Activated naive CD4-positive, alpha-beta T cell treated with anti-CD3 and anti-CD28 coated beads for 36 hours (primary cell): ENCODE measurements at places on chromosomes 2 and 18.

DNA sequence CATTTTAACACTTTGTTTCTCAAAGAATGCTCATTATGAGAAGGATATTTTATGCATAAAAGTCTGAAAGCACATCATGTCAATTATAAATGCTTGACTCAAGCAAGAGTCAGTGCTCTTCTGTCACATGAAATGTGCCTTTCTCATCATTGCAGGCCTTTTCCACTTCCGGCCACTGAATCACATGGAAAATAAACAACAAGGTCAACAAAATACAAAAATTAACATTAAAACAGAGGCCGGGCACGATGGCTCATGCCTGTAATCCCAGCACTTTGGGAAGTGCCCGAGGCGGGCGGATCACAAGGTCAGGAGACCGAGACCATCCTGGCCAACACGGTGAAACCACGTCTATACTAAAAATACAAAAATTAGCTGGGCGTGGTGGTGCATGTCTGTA lies 480.6 kb downstream of the SPAG16 start:
- no peak for DNase-seq

DNA sequence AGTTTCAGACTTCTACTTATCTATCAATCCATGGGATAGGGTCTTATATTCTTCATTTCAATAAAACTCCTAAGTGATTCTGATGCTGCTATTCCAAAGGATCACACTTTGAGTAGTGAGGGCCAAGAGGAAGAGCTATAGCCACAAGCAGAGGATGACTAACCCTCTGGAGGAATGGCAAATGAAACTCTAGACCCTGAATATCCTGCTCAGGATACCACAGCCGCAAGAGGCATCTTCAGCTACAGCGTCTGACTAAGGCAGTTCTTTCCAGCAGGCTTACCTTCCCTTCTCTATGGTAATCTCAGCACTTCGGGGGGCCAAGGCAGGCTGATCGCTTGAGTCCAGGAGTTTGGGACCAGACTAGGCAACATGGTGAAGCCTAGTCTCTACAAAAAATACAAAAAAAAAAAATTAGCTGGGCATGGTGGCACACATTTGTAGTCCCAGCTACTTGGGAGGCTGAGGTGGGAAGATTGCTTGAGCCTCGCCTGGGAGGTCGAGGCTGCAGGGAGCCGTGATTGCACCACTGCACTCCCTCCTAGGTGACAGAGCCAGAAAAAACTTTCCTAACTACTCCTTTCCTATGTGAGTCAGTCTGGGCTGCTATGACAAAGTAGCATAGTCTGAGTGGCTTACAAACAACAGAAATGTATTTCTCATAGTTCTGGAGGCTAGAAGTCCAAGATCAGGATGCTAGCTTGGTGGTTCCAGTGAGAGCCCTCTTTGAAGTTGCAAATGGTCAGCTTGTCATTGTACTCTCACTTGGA lies 371.9 kb downstream of the IRS1 start:
- DNase-seq: no peak

DNA sequence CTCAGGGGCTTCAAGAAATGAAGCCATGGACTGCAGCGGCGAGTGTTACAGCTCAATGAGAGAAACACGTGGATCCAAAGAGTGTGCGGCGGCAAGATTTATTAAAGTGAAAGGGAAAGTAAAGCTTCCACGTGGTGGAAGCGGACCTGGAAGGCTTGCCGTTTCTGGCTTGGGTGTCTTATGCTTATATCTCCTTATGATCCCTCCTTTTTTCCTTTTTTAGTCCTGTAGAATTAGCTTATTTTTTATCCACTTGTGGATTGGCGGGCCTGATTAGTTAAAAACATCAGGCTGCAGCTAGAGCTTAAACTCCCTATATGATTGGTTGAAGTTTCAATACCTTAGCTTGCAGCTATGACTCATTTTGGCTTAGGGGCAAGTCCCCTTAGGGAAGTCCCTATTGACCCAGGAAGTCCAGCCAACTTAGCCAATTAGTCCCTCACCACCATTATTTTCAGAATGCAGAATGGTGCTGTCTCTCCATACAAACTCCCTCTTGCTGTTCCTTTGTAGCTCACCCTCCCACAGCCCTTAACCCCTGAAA lies 11.6 kb upstream of the HNMT start:
- no peak for DNase-seq

- peak; percentile 29 for DNase-seq
These were observed 118.0 kb upstream of the MSTN start for GRCh38 chr2:190180313-190181122.

GRCh38 chr2:234405462-234405861 lies 91.4 kb downstream of the ARL4C start:
- DNase-seq: no peak

GRCh38 chr2:217049956-217050355 lies 190.1 kb upstream of the TNP1 start:
- DNase-seq: no peak

GRCh38 chr2:214294426-214294825 lies 116.4 kb upstream of the VWC2L start:
- no peak for DNase-seq

GRCh38 chr18:12946549-12947284 lies 1.1 kb upstream of the SEH1L start:
- peak; percentile 35 for DNase-seq

- DNase-seq: no peak
These were observed 66.8 kb upstream of the ATG16L1 start for GRCh38 chr2:233184669-233185068.

DNA sequence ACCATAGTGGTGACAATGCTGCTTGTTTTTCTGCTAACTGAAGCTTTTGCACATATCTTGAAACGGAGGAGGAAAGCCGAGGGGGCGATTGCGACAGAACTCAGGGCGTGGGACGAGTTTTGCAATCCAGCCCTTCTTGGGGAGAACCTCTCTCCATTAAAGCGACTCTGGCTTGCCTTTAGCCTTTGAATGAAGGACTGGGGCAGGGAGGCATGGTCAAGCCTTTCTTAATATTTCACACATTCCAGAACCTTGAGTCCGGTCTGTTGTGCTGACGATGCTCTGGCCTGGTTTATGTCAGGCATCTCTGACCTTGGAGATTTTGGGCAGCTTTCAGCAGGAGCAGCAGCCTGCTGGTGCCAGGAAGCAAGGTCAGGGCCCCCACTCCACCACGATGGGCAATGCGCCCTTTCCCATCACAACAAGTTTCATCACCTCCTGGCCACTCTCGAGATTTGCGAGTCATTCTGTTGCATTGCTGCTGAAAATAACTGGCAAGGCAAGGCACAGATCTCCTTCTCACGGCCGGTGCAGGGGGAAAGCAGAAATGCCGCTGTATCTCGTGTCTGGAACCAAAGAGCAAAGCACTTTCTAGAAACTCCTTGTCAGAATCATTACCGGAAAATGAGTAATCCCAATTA lies 10.8 kb downstream of the EMILIN2 start:
- no peak for DNase-seq

GRCh38 chr2:238771218-238771617 lies 76.7 kb upstream of the TWIST2 start:
- DNase-seq: no peak

DNA sequence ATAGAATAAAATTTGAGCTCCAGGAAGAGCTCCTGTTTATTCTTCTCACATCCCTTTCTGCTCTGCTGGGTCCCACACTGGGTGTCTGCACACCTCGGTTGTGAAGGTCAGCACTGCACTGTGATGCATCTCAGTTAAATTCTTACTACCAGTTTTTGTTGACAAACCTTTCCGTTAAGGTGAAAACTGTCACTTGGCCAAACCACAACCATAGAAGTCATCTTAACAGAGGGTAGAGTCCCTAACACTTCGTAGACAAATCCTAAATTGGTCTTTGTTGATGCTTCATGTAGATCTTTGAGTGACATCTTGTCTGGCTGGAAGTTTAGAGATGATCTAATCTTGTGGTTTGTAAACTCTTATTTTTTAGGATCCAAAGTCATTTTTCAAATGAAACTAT lies 167.4 kb upstream of the MAP3K20 start:
- no peak for DNase-seq

DNA sequence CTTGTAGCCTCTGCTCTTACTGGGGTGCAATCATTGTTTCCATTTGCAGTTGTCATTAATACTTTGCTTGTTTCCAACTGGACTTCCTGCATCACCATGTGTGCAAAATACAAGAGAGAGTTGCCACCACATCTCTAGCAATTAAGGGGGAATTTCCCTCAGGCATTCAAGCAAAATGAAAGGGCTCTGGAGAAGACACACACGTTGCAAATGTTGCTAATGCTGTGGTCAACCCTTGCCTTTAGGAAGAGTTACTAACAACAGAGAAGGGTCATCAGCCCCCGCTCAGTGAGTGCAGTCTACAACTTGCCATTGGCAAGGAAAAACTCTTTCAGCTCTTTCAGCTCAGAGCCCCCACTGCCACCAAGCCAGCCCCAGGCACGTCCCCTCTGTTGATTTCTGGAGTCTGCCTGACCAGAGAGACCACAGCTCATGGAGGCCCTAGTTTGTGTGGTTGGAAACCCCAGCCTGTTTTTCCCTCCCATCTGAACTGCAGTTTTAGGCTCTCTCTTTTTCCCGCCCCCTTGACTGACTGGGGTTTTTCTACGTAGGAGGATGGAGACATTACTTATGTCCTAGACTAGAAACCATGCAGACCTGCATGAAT lies 25.9 kb upstream of the GPR45 start:
- DNase-seq: no peak

GRCh38 chr2:241126771-241127202 lies 22.5 kb downstream of the PASK start:
- no peak for DNase-seq

GRCh38 chr2:73414696-73415095 lies 29.1 kb downstream of the ALMS1 start:
- DNase-seq: no peak

DNA sequence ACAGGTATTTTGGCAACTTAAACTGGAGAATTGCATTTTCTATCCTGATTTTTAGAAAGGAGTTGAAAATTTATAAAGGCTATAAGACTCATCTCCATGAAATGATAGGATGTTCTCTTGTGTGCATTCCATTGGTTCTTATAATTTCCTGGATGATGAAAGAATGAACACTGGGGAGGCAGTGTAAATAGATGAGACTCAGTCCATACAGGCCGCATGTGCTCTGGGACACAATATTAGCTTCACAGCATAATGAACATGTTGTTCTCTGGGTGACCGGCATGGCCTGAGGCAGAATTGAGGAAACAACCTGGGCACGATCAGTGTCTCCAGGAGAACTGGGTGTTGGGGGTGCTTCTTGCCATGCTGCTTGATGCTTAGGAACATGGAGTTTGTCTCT lies 38.8 kb downstream of the AOX1 start:
- no peak for DNase-seq

GRCh38 chr2:159010963-159011362 lies 42.5 kb downstream of the TANC1 start:
- no peak for DNase-seq

DNA sequence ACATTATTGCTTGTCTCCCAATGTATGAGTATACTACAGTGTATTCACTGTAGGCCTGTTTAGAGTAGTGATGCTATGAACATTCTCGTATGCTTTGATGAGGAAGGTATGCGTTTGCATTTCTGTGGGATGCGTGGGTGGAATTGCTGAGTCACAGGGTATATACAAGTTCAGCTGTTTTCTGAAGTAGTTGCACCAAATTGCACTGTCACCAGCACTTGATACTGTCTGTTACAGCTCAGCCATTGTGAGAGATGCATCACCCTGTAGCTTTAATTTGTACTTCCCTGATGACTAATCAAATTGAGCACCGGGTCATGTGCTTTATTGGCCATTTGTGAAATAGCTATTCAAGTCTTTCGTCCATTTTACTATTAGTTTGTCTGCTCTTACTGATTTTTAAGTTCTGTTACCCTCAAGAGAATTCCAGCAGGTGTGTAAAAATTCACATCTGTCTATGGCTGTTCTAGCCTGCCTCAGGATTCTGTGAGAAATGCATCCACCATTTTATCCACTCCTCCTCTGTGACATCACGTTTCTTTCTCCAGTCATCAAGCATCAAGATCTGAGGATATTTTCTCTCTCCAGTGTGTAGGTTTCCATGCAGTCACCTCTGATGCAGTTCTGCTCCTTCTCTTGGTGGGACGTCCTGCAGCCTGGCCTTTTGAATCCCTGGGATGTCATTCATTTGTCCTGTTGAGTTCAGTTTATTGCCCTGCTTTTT lies 72.5 kb downstream of the DGKD start:
- DNase-seq: peak; percentile 85

DNA sequence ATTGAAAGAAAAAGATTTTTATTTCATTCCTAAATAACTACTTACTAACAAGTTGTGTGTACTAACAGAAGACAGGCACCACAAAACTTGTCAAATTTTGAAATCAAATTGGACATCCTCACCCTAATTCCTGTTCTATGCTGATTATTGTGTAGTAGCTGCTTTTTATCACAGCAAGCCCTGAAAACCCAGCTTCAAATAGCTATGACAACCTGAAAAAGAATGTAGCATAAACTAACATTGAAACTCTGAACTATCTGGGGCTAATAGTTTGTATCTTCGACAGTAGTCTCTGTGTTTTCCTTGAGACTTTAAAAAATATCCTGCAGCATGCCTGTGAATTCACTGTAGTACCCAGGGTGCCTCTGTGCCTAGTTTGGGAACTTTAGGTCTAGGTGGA lies 122.6 kb downstream of the WDPCP start:
- DNase-seq: no peak

- peak; percentile 67 for DNase-seq
These were observed 759 bp downstream of the PPP4R3B start for GRCh38 chr2:55616551-55617174.

- peak; percentile 84 for DNase-seq
These were observed 73.2 kb downstream of the LRRFIP1 start for GRCh38 chr2:237700512-237701032.

GRCh38 chr2:72988041-72988440 lies 70.7 kb downstream of the EMX1 start:
- no peak for DNase-seq

- DNase-seq: no peak
These were observed 105.6 kb upstream of the LDLRAD4 start for GRCh38 chr18:13112982-13113381.

GRCh38 chr2:40434731-40435271 lies 17.1 kb downstream of the SLC8A1 start:
- no peak for DNase-seq

- no peak for DNase-seq
These were observed 22.2 kb downstream of the ZNF521 start for GRCh38 chr18:25329783-25330182.

- no peak for DNase-seq
These were observed 654.9 kb upstream of the SYT4 start for GRCh38 chr18:43932140-43932539.

GRCh38 chr2:74407682-74408081 lies 13.7 kb downstream of the C2orf81 start:
- no peak for DNase-seq
